ENCODE measurements at places on chromosomes 2 and 18. TPM values are rescaled to one million over a fixed set of nuclear protein-coding genes. Genes with fewer than 3 reads are reported as not detected.

DNA sequence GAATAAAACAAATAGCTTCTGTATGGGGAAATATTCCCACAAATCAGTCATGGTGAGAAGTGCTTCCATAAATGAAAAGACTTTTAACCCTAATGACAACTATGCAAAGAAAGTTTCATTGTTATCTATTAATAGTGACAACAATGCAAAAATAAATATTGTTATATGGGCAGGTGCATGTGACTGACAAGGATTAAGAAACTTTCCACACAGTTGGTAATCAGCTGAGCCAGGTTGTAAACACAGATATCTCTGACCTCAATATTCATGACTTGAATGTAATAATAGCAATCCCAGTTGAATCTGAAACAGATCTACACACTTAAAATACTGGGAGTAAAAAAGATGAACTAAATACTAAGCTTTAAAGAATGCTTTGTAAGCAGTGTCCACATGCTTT, 517.0 kb upstream of the SOX11 start:
- DNase-seq = no peak

GRCh38 chr2:135641156-135642068, 100.2 kb upstream of the UBXN4 start:
- no peak for DNase-seq

DNA sequence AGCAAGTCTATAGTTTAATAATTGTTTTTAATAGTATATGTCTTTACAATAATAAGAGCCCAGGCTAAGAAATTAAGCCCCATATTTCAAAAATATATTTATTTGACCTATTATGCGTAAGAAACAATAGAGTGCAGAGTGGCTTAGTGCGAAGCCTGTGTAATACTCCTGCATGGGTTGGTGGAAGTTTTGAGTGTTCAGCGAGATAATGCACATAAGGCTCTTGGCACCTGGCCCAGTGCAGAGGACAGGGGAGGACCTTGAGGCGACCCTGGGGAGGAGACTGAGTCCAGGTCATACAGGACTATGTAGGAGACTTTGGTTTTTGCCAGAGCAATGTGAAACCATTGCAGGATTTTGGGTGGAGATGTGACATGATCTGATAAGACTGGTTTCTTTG, 132.4 kb upstream of the ST6GAL2 start:
- DNase-seq = no peak

GRCh38 chr18:64380117-64380516, 231.2 kb upstream of the LINC00305 start:
- DNase-seq = no peak

Gene SPEG
- total RNA-seq = 5.6 TPM

DNA sequence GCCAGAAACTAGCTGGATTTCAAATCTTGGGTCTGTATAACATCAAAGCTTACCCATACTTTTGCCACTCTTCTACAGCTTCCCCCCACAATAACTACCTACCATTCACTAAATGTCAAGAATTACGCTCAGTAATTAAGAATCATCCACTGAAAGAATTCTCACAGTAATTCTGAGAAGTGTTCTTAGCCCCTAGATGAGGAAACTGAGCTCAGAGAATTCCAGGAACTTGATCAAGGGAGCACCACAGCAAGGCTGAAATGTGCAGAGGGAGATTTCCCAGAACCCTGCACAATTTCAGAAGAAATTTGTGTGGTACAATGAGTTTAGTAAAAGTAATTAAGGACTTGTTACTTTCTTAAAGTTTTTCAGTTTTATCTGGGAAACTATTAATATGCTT, 194.5 kb upstream of the STK17B start:
- no peak for DNase-seq

Gene KRTCAP3
- 22.5 TPM for total RNA-seq

DNA sequence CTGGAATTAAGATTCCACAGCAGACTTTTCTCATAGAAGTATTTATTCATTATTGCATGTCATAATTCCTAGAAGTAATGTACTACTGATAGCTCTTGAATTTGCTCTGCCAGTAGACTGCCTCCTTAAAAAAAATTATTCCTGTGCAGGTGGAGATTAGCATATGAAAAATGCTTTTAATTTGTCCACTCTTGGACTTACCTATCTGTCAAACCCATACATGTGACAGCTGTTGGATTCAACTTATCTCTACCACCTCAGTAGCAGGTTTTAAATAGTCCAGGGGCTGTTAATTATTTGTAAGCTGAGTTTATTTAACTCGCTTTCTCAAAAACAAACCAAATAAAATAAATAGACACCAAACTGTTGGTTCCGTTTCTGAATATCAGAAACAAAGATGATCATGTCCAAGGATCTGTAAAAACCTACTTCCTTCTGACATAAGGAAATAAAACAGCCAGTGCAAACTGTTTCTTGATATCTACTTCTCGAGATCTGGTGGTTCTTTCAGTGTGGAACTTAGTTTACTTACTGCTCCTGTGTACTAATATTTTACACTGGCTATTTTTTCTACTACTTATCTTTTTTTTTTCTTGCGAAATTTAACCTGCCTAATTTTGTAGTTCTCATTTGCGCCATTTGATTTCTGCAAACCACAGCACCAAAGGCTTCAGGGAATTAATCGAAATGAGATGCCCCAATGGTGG, 44.2 kb downstream of the ZEB2 start:
- DNase-seq = no peak

GRCh38 chr2:1370461-1370860, 42.8 kb upstream of the TPO start:
- DNase-seq = no peak

DNA sequence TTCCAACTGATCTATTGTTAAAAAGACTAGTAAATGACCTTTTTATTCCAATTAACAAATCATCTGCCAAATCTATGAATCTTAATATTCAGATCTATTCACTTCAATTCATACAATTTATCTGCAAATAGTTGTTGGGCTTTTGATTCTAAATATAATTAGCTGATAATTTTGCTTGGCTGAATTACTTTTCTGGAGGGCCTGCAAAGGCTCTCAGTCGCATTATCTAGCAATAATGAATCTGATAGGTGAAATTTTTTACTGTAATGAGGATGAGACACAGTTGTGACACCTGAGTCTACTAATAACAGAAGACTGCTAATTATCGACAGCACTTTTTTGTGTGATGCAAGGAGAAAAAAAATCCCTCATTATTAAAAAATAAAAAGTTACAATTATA, 565.1 kb downstream of the ZEB2 start:
- no peak for DNase-seq

- DNase-seq = no peak
Observed at GRCh38 chr2:168920504-168921157, 19.5 kb downstream of the G6PC2 start.

DNA sequence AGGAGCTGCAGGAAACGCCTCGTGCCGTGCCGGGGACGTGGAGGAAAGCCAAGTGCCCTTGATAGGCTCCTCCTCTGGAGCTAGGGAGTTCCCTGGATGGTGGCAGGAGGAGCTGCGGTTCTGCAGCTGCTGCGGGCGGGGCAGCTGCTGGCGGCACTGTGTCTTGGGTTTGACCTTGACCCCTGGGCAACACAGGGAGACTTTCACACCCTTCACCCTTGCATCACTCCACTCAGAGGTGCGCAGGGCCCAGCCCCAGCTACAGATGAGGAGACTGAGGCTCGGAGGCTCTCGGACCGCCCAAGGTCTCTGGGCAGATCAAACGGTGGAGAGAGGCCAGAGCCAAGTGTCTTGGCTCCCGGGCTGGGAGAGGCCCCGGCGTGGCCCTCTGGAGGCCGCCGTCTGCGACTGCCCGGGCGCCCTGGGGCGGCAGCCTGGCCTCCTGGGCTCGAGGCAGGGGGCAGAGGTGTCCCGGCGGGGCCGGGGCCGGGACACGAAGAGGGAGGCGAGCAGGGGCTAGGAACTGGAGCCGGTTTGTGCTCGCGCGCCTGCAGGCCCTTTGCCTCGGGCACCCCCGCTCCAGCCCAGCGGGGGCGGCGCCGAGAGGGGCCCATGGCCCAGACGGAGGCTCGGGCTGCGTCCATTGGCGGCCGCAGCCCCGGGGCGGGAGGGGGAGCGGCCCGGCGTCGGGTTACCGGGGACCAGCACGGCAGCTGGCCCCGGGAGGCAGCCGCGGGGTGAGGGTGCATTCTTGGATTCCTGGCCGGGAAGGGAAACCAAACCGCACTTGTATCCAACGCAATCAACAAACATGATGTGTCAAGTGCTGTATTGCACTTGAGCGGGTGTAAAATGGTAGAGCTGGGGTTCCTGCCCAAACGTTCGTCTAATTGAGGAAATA, 129.6 kb upstream of the SLC1A4 start:
- DNase-seq = peak; percentile 94

Gene DPP10
- 1.0 TPM for total RNA-seq

Gene DNER
- total RNA-seq = 0.14 TPM

GRCh38 chr2:215361211-215361875, 49.5 kb downstream of the ATIC start:
- DNase-seq = no peak

- DNase-seq = no peak
Observed at GRCh38 chr2:240725266-240725665, 33.6 kb downstream of the AQP12A start.

Gene SERPINB4
- not detected for total RNA-seq

DNA sequence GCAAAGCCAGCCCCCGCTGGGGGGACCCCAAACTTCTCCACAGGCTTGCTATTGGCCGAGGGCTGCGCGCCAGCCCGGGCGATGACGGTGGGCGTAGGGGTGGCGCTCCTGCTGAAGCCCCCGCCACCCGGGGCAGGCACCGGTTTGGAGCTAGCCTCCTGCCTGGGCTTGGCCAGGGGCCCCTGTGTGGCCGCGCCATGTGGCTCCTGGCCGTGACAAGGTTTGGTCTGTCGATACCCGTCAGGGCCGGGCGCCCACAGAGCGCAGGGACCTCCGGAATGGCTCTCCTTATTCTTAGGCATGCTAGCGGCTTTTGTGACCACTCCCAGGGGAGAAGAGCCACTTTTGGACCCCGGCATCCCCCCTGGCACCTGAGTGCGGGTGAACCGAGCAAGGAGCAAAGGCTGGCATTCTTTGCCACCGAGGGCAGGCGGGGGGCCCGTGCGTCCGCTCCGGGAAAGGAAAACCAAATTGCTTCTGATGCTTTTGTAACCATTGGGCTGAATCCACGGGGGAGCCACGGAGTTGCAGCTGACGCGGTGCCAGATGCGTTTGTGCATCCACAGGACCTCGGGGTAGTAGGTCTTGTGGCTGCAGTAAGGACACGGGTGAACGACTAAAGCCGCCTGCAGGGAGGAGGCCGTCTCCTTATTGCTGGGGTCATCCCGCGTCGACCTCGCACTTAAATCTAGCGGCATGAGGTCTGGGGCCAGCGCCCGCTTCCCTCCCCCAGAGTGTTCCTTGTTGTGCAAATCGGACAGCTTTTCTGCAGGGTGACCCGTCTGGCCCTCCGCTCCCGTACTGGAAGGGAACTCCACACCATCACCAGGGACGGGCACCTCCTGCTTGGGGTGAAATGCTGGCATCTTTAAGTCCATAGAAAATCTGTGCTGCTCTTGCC, 115.6 kb downstream of the ZNF516 start:
- DNase-seq = no peak

Gene MYOM1
- total RNA-seq = 2.5 TPM

DNA sequence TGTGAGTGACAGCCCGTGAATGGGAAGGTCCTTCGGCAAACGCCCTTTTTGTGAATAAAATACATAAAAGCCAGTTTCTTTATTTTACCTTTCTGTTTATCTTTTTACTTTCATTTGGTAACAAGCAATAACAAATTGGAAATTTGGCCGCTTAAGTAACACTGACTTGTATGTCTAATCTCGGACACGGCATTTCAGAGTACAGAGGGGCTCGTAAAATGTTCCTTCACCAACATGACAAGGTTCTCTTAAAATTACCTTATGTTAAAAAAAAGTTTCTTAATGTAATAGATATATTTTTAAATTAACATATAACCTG, 558 bp upstream of the NEMP2 start:
- DNase-seq = no peak

Gene NDUFV2
- total RNA-seq = 106 TPM

DNA sequence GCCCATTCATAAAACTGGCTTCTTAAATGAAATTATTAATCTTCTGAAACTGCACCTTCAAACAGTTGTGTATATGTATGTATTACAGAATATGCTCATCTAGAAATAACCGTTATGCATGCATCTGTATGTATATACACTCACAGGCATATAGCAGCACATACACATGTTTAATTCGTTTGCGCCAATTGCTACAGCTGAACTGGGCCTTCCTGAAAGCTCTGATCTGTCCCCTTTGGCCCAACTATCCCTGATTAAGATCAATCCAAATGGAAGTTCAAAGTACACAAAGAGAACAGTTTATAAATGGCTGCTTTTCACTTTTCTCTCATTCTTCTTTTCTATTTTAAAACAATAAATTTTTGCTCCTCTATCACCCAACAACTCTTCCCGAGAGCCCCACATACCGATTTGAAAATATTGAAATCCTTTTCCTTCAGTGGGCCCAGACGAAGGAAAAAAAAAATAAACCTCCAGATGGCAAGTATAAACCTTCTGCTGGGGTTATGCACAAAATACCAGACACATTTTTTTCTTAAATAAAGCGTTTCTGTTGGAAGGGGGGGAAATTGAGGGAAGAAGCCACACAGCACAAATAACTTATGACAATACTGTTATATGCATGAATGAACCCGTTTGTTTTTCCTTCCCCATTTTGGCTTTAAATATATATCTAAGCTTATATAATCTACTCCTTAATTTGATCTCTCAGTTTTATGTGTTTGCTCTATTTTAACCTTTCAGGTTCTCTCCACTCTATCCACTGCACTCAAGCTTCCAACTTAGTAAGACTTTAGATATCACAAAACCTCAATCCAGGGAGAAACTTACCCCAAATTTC, 267.3 kb downstream of the TCF4 start:
- DNase-seq = no peak

DNA sequence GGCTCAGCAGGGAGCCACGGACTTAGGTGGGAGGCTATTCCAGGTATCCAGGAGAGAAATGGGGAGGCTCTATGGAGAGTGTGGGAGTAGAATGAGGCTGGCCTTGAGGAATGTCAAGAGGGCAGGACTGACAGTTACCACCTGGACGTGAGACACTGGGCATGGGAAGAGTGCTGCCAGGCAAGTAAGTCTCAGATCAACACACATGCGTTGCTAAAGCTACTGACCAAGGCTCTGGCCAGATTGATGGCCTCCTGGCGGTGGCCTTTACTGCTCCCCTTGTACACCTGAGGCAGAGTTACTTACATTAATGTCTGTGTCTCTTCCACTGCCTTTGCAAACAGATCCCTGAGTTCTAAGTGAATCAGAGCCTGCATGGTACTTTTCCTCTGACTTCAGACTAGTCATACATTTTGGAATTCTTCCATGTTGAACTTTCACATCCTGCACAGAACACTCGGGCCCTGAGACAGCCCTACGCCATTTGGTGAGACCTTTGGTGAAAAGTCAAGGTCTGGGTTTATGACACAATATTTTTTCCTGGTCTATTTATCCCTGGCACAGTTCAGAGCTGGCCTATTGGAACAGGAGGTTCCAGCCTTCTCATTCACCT, 398.8 kb upstream of the TRIB2 start:
- no peak for DNase-seq

DNA sequence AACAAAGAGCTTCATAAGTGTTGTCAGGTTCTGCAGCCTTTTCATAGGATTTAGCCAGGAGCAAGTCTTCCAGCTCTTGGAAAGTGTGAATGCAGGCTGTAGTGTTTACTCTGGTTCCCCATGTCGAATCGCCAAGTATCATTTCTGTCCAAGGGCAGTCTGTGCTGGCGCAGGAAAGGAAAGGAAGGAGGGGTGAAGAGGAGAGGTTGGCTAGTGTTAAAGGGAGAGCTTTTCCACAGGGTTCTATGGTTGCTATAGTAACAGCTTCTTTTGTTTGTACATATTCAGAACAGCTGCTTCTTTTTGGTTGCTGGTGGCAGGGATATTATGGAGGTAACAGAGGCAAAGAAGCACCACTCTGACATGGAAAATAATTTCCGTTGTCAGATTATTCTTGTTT, 69.9 kb downstream of the KCNH7 start:
- no peak for DNase-seq

Gene SPDYA
- total RNA-seq = 1.5 TPM

GRCh38 chr2:29578084-29578598, 343.2 kb downstream of the ALK start:
- DNase-seq = no peak

Measured in upper lobe of right lung (tissue), 1 donor.